Activated CD8-positive, alpha-beta memory T cell treated with anti-CD3 and anti-CD28 coated beads, Interleukin-2, amount 10 ng/mL, durations not matched to agents 7 days and 5 days (primary cell): ENCODE measurements at places on chromosomes 13 and 19. TPM values are rescaled to one million over a fixed set of nuclear protein-coding genes. Genes with fewer than 3 reads are reported as not detected.

The BRSK1 gene
- total RNA-seq: 9.1 TPM

The NPAS1 gene
- total RNA-seq: 0.41 TPM

The LHFPL6 gene
- total RNA-seq: 2.6 TPM

The FLT1 gene
- 0.44 TPM for total RNA-seq

The KIR3DL2 gene
- total RNA-seq: 1.8 TPM

The SUGP1 gene
- total RNA-seq: 71.1 TPM

The COL4A2 gene
- total RNA-seq: not detected

The FOXA3 gene
- 0.14 TPM for total RNA-seq

The NCAN gene
- not detected for total RNA-seq

The NOSIP gene
- total RNA-seq: 96.1 TPM

The MYO1F gene
- 441 TPM for total RNA-seq

The COX6B2 gene
- 2.0 TPM for total RNA-seq

The C1QTNF9 gene
- not detected for total RNA-seq

The TLE6 gene
- total RNA-seq: 1.9 TPM

The HIPK4 gene
- not detected for total RNA-seq

The ZNF665 gene
- total RNA-seq: 2.9 TPM

The FBXO27 gene
- 0.19 TPM for total RNA-seq

The KLK2 gene
- total RNA-seq: 0.29 TPM

The UHRF1 gene
- 154 TPM for total RNA-seq

The ZNF560 gene
- not detected for total RNA-seq
